ENCODE measurements at places on chromosomes 7 and 10.

GRCh38 chr10:97230146-97230545, 44.4 kb upstream of the SLIT1 start:
- DNase-seq: no peak

DNA sequence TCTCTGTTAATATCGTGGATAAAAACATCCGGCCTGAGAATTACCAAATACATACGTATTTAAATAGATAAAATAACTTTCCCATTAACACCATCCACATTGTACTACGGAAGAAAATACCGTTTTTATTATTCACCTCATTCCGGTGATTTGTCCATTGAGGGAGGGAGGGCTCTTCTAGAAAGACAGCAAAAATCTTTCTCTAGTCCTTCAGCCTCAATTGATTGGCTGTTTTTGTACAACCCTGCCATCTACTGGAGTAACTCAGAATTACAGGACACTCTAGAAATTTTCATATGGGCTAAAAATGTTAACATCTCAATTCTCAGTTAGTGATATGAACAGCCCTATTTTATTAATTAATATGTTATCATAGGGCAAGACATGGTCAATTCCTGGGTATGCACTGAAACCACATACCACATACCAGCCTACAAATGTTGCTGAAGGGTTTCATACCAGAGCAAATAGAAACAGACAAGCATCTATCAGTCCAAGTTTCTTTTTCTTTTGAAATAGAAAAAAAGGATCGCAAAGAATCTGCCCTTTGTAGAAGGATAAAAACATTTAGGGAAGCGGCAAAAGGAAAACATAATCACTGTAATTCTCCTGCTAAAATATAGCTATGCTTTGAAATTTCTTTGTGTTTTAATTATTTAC, 55.8 kb upstream of the CDCA7L start:
- peak; percentile 71 for DNase-seq

DNA sequence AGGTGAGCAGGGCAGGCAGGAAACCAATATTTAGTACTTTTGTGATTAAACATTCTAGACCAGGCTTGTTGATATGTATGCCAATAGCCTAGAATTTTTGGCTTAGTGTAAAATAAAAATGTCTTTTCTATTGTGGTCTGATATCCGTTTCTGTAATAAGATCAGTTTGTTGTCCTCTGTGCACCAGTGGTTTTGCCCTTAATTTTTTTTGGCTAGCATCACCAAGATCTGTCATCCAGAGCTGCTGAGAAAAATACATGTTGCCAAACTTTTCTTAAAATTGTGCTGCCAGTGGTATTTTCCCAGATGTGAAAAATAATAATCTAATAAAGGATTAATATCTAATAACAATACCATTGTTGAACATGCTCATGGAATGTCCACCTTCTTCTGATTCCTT, 115.6 kb downstream of the TWIST1 start:
- no peak for DNase-seq

DNA sequence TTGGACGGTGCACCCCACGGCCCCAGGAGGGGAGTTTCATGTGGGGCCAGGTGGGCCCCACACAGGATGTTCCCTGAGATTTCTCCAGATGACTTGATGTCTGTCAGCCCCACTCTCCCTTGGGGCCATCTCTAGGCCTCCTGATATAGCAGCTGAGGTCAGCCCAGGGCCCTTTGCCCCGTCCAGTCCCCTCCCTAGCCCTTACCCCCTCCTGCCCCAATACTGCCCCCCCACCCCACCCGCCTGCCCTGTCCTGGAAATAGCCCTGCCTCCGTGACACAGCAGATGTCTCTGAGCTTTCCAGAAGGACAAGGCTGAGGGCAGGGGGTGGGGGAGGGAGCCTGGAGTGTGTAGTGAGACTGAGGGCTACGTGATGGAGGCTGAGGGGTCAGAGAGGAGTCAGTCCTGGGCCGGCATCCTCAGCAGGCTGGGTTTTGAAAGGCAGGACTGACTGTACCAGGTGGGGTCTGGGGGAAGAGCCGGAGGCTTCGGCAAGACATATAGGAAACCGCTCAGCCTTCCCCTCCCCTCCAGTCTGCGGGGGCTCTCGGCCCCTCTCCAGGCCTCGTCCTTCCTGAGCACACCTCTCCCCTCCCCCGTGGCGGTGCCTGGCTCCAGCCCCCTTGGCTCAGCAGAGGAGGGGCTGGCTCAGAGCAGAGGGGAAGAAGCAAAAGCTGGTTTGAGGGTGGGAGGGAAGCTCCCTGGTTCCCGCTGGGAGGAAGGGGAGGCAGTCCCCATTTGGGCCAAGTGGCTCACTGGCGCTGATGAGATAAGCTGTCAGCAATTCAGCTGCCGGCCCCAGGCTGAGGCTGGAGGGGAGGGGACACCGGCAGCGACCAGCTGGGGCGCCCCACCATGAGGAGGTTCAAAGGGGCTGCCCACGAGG, 2.0 kb downstream of the FLNC start:
- DNase-seq: no peak

- no peak for DNase-seq
These were observed 89.8 kb upstream of the LRRTM3 start for GRCh38 chr10:66836057-66836456.
